ENCODE measurements at places on chromosomes 3 and 15. TPM values are rescaled to one million over a fixed set of nuclear protein-coding genes. Genes with fewer than 3 reads are reported as not detected.

DNA sequence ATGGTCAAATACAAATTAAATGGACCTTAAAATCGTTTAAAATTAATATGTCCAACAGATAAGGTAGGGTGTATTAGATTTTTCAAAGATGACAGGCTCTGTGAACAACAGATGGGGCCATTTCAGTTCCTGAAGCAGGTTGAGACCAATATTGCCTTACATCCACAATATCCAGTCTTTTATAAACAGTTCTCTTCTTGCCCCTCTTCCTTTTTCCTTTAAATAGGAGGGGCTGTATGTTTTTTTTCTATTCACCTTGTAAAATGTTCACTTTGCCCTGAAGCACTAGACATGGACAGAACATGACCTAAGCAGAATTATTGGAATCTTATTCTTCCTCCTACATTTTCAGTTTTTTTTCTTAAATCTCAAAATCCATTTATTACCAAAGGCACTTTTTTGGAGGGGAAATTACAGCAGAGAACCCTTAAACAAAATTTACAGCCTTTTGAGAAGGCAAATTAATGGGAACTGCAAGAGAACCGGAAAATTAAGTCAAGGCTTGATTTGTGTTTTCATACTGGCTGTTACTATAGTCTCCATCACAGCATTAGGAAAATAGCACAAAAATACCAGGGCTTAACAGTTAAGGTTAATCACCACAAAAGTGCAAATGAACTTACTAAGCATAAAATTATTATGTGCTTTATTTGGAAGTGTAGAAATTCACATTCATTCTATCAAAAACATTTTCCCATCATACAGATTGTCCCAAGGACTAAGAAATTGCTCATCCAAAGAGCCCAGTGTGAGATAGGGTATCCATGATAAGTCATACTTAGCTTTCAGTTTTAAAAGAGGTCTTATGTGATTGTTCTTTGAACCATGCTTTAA lies 55.8 kb downstream of the CMSS1 start:
- H3K4me3 ChIP-seq = peak overlapping the region; percentile 55
- H3K36me3 ChIP-seq = no peaks in the 10 kb centered on the region
- H3K27ac ChIP-seq = peak overlapping the region; percentile 89
- DNase-seq = no peak

- peaks cover 32% of the 10 kb centered on the region for H3K4me1 ChIP-seq
- H3K27me3 ChIP-seq = no peaks in the 10 kb centered on the region
- no peak overlapping the region for H3K4me3 ChIP-seq
- H3K27ac ChIP-seq = peak overlapping the region; percentile 63
- DNase-seq = peak; percentile 67
Measured at GRCh38 chr3:14418296-14419250, 16.2 kb downstream of the SLC6A6 start.

Gene SLC38A3
- total RNA-seq = not detected

- no peak overlapping the region for H3K27ac ChIP-seq
- H3K4me3 ChIP-seq = no peak overlapping the region
- H3K27me3 ChIP-seq = no peaks in the 10 kb centered on the region
- H3K4me1 ChIP-seq = no peaks in the 10 kb centered on the region
- no peaks in the 10 kb centered on the region for H3K36me3 ChIP-seq
- no peak for DNase-seq
Measured at GRCh38 chr3:113825090-113825489, 13.5 kb upstream of the GRAMD1C start.

Gene ACTL6A
- total RNA-seq = 14.7 TPM

Gene GP5
- total RNA-seq = not detected

GRCh38 chr3:29822071-29822470 lies 541.2 kb downstream of the RBMS3 start:
- no peak overlapping the region for H3K27ac ChIP-seq
- H3K4me3 ChIP-seq = no peak overlapping the region
- H3K36me3 ChIP-seq = no peaks in the 10 kb centered on the region

DNA sequence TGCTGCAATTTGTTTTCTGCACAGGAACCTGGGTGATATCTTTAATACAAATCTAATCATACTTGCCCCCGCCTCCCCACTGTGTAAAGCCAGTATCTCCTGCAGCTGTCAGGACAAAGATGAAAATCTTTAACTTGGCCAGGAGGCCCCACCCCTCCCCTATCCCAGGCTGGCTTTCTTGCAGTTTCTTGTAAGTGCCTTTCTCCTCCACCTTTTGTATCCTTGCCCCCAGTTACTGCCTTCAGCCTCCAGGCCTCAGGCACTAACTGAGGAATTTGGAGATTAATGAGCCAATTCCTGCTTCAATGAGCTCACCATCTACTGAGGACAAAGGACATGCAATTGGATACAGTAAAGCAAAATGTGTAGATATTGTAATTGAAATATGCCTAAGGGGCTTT lies 6.5 kb downstream of the GCSAM start:
- H3K4me3 ChIP-seq = no peak overlapping the region
- no peak for DNase-seq
- no peaks in the 10 kb centered on the region for H3K27me3 ChIP-seq
- H3K27ac ChIP-seq = no peak overlapping the region
- no peaks in the 10 kb centered on the region for H3K4me1 ChIP-seq

DNA sequence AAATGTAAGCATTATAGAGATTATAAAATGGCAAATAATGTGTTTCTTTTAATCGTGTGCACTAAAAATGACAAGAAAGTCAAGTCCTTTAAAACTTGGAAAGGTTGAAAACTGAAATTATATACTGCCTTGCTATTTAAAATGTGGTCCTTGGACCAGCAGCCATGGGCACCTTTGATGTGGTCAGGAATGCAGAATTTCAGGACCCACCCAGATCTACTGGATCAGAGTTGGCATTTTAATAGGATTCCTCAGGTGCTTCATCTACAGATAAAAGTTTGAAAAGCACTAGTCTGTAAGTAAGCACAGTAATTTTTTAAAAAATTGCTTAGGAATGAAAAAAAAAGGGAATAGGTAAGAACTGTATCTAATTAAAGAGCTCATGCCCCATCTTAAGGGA lies 55.8 kb downstream of the ADAMTS9 start:
- H3K36me3 ChIP-seq = no peaks in the 10 kb centered on the region
- H3K27ac ChIP-seq = no peak overlapping the region
- no peaks in the 10 kb centered on the region for H3K27me3 ChIP-seq
- H3K4me1 ChIP-seq = no peaks in the 10 kb centered on the region
- no peak for DNase-seq
- H3K4me3 ChIP-seq = no peak overlapping the region

- H3K27ac ChIP-seq = no peak overlapping the region
- H3K36me3 ChIP-seq = peaks cover 19% of the 10 kb centered on the region
- H3K4me1 ChIP-seq = no peaks in the 10 kb centered on the region
- H3K4me3 ChIP-seq = no peak overlapping the region
- no peak for DNase-seq
Measured at GRCh38 chr3:52306978-52307377, 9.1 kb upstream of the DNAH1 start.

GRCh38 chr3:30986551-30986950 lies 92.1 kb upstream of the GADL1 start:
- no peak for DNase-seq
- H3K27ac ChIP-seq = no peak overlapping the region
- H3K4me1 ChIP-seq = peaks cover 4% of the 10 kb centered on the region
- H3K4me3 ChIP-seq = no peak overlapping the region

- peaks cover 79% of the 10 kb centered on the region for H3K36me3 ChIP-seq
- no peak overlapping the region for H3K4me3 ChIP-seq
- no peak overlapping the region for H3K27ac ChIP-seq
- H3K4me1 ChIP-seq = peaks cover under 1% of the 10 kb centered on the region
- H3K27me3 ChIP-seq = no peaks in the 10 kb centered on the region
- no peak for DNase-seq
Measured at GRCh38 chr3:52851348-52851747, 16.5 kb upstream of the MUSTN1 start.

- no peaks in the 10 kb centered on the region for H3K36me3 ChIP-seq
- DNase-seq = peak; percentile 36
- H3K4me3 ChIP-seq = no peak overlapping the region
- H3K4me1 ChIP-seq = peaks cover 12% of the 10 kb centered on the region
- H3K27me3 ChIP-seq = no peaks in the 10 kb centered on the region
- no peak overlapping the region for H3K27ac ChIP-seq
Measured at GRCh38 chr3:126530171-126531050, 6.5 kb downstream of the CHST13 start.

GRCh38 chr15:80578206-80578595 lies 116.9 kb upstream of the ABHD17C start:
- H3K4me1 ChIP-seq = no peaks in the 10 kb centered on the region
- DNase-seq = no peak
- H3K4me3 ChIP-seq = no peak overlapping the region
- H3K27me3 ChIP-seq = no peaks in the 10 kb centered on the region

Gene CCR8
- not detected for total RNA-seq

Gene LRRC34
- not detected for total RNA-seq

- no peaks in the 10 kb centered on the region for H3K27me3 ChIP-seq
- no peak overlapping the region for H3K4me3 ChIP-seq
- H3K4me1 ChIP-seq = no peaks in the 10 kb centered on the region
- H3K27ac ChIP-seq = no peak overlapping the region
- H3K36me3 ChIP-seq = peaks cover 77% of the 10 kb centered on the region
- DNase-seq = no peak
Measured at GRCh38 chr3:125481786-125482185, 38.2 kb downstream of the SNX4 start.

Gene NPAP1
- 0.18 TPM for total RNA-seq

- H3K27me3 ChIP-seq = no peaks in the 10 kb centered on the region
- H3K27ac ChIP-seq = no peak overlapping the region
- no peak for DNase-seq
- H3K36me3 ChIP-seq = no peaks in the 10 kb centered on the region
- no peaks in the 10 kb centered on the region for H3K4me1 ChIP-seq
Measured at GRCh38 chr3:17023006-17023664, 138.4 kb downstream of the PLCL2 start.

Gene CFAP20DC
- total RNA-seq = 0.89 TPM

DNA sequence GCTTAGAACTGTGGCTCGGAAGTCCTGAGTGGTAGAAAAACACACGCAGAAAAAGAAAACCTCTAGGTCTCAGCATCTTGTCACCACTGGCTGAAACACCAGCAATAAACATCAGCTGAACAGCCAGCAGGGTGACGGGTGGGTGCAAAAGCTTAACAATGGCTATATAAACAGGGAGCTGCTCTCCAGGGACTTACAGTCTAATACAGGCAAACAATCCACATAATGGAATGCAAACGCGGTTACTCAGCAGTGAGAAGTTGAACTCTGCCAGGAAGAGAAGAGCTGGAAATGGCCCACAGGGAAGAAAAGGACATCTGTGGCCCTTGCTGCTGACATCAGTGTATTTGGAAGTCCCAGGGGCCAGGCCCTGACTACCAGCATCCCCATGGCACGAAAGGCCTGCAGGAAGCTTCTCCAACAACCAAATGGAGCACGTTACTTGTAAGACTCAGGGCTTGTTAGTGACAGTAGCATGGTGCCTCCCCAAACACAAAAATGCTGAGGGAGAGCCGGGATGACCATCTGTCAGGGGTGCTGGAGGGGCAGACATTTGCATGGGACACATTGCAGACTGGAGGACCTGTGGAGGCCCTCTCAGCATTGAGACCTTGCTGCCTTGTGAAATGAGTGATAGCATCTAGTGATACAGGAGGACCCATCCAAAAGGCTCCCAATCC lies 3.0 kb downstream of the HEG1 start:
- H3K4me1 ChIP-seq = peaks cover 69% of the 10 kb centered on the region
- H3K4me3 ChIP-seq = peak overlapping the region; percentile 71
- DNase-seq = no peak
- H3K27ac ChIP-seq = peak overlapping the region; percentile 92
- H3K36me3 ChIP-seq = no peaks in the 10 kb centered on the region
